ENCODE measurements at places on chromosomes 6 and 20.
A peak's percentile ranks its signal among the peaks of the same experiment; 100 is the strongest.

- no peak for DNase-seq
These were observed 4.1 kb upstream of the YTHDF1 start for GRCh38 chr20:63219866-63220521.

GRCh38 chr6:144341831-144342527 lies 56.8 kb downstream of the UTRN start:
- no peak for DNase-seq

- no peak for DNase-seq
These were observed 534 bp upstream of the EFCAB8 start for GRCh38 chr20:32858189-32858588.

GRCh38 chr6:96716221-96716620 lies 121.1 kb downstream of the GPR63 start:
- no peak for DNase-seq

GRCh38 chr6:29933955-29934354 lies 8.4 kb upstream of the HLA-A start:
- no peak for DNase-seq

DNA sequence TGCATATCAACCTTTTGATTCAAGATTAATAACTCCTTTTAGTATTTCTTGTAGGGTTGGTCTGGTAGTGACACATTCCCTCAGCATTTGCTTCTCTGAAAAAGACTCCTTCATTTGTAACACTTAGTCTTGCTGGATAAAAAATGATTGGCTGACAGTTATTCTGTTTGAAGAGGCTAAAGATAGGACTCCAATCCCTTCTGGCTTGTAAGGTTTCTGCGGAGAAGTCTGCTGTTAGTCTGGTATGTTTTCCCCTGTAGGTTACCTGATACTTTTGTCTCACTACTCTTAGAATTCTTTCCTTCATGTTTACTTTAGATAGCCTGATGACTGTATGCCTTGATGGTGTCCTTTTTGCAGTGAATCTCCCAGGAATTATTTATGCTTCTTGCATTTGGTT lies 96.0 kb downstream of the CARMIL1 start:
- DNase-seq: no peak

DNA sequence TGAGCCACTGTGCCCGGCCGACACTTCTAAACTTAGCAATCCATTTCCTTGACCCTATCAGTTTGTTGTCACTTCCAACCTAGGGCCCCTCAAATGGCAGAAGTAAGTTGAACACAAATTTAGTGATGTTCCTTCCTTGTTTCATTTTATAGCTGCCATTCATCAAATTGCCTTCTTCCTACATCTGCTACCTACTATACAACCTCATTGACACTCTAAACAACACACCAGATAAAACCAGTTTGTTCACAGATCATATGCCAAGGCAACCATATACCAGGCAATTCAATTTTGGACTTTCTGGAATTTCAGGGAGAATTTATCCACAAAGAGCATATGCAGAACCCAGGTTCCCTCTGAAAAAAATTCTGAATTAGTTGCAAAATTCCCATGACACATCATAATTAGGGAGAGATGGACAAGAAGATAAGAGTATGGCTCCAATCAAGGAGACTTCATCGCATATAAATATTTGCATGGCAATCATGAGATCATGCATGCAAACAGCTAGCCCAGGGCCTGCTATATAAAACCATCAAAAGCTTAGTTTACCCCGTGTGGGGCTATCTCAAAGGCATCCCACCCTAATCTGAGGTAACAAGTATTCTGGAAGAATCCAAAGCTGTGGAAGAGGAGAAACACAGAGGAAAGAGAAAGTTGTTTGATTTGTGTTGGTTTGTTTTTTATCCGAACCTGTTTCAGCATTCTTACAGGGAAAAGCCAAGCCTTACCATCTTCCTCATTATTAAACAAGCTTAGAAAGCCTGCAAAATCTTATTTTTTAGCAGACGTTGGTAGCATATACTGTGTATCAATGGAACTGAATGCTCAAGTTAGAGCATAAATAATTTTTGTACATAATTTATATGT lies 132.8 kb upstream of the TNFAIP3 start:
- DNase-seq: no peak

GRCh38 chr6:11538052-11538818 lies 686 bp downstream of the TMEM170B start:
- peak; percentile 48 for DNase-seq

DNA sequence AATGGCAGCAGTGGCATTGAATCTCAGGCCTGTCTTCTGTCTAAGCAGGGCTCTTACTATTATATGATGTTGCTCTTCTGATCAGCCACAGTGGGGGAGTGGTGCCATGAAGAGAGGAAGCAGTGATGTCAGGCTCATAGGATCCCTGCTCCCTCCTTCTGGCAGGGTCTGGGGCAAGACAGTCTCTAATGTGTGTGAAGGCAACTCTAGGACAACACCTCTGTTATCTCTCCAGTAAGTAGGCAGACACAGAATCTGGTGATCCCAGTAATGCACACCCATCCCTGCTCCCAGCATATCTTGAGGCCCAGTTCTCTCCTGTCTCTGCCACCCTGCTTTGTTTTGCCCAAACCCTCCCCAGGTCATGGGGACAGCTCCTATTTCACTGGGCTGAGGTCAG lies 8.8 kb downstream of the C20orf202 start:
- no peak for DNase-seq

DNA sequence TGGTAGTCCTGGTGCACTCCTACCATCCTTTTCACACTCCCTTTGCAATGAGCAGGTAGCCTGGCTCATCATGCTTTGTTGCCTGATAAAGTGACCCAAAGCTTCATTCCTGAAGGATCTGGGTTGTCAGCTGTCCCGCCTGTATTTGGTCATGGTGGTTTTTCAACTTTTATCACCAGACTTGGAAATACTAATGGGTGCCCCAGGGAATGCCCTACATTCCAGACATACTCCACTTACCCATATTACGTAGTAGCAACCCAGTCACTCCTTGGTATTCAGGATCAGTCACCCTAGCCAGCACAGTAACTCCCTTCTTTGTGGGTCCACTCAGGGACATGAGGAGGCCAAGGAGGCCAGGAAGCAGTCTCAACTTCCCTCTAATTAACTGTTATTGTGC lies 199.2 kb downstream of the MAFB start:
- peak; percentile 68 for DNase-seq

DNA sequence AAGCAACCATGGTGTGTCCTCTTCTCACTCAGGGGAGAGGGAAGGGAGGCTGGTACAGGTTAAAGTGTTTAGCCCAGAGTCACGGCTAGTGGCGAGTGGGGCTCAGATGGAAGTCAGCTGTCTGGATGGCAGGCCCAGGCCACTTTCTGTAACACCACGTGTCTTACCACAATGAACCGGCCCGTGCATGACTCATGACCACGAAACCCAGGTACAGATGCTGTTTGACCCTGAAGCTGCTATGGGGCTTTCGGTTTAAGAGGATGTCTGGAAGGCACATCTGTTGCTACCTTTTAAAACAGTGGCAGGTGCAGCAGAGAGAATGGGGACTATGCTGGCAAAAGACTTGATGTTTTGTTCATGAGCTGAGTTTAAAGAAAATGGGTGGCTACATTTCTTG lies 36.5 kb upstream of the MPC1 start:
- DNase-seq: no peak

GRCh38 chr6:26071135-26071534 lies 16.1 kb upstream of the HFE start:
- DNase-seq: peak; percentile 65

All from AG20443 (cell line).